ENCODE measurements at places on chromosomes 3 and 15.

DNA sequence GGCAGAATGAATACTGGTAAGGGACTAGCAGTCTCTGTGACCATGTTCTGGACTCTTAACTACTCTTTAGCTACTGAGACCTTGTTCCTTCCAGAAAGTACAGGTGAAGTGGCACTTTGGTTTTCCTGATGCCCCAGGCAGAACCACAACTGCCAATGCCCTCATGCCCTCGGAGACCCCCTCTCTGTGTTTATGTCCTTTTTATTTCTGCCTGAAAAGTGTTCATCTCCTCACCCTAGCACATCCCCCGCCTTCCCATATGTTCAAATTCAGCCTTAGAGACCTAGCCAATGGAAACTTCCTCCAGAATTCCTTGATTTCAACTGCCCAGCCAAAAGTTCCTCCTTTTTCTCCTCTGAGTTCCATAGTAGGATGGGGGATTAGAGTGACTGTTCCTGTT lies 23.3 kb upstream of the RASGRF1 start:
- no peak for DNase-seq

GRCh38 chr15:58038426-58039078 lies 27.0 kb downstream of the ALDH1A2 start:
- peak; percentile 62 for DNase-seq

- DNase-seq = peak; percentile 28
Measured at GRCh38 chr15:40045572-40046217, 6.7 kb upstream of the SRP14 start.

DNA sequence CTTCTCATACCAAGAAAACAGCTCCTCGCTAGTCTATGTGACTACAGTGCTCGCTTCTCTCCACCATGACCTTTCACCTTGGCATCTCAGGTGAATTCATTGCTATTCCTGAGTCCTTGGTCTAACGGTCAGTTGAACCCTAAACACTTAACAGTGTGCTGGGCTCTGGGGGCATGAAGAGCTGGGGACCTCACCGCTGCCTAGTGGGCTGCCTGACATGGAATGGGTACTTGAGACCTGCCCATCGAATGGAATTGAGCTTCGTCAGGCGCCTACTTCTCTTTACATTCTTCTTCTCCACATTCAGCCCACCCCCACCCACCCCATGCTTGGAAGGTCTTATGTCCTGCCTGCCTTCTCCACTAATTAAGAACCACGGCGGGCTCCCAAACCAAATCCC lies 22.1 kb downstream of the BOC start:
- no peak for DNase-seq

DNA sequence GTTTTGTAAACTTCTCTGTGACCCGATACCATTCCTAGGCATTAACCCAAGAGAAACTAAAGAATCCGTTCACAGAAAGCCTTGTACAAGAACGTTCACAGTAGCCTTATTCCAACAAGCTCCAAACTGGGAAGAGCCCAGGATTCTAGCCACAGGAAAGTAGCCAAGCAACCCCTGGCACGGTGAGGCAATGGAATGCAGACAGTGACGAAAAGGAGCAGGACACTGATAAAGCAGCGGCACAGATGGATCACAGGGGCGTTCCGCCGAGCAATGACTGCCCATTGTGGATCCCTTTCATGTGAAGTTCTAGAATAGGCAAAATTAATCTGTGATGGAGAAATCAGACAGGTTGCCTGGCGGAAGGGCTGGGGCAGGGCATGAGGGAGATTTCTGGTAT lies 198.7 kb upstream of the CHRNA7 start:
- no peak for DNase-seq

- DNase-seq = no peak
Measured at GRCh38 chr3:105828703-105829102, 40.1 kb downstream of the CBLB start.

Data from DMS53 (cell line).